Stimulated activated CD4-positive, alpha-beta T cell treated with anti-CD3 and anti-CD28 coated beads, Interleukin-12 subunit alpha, Interleukin-12 subunit beta, amount 100 ng/mL, for 48 hours (primary cell): ENCODE measurements at places on chromosomes 6 and 20.
A peak's percentile ranks its signal among the peaks of the same experiment; 100 is the strongest.

DNA sequence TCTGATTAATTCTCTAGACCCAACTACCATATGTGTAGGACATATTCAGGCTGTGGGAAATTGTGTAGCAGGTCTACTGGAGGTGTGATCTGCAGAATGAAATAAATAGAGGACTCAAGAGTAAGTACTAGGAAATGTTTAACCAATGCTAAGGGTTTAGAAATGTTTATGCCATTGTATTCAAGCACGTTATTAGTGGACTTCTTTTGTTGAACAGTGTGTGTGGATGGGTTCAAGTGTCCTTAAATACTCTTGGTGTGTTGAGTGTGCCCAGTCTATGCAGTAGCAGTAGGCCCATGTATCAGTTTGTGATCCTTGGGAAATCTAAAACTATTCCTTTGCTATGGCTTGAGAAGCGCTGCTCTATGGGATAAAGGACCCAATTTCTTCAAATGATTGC, 112.1 kb downstream of the FARS2 start:
- no peak for DNase-seq

DNA sequence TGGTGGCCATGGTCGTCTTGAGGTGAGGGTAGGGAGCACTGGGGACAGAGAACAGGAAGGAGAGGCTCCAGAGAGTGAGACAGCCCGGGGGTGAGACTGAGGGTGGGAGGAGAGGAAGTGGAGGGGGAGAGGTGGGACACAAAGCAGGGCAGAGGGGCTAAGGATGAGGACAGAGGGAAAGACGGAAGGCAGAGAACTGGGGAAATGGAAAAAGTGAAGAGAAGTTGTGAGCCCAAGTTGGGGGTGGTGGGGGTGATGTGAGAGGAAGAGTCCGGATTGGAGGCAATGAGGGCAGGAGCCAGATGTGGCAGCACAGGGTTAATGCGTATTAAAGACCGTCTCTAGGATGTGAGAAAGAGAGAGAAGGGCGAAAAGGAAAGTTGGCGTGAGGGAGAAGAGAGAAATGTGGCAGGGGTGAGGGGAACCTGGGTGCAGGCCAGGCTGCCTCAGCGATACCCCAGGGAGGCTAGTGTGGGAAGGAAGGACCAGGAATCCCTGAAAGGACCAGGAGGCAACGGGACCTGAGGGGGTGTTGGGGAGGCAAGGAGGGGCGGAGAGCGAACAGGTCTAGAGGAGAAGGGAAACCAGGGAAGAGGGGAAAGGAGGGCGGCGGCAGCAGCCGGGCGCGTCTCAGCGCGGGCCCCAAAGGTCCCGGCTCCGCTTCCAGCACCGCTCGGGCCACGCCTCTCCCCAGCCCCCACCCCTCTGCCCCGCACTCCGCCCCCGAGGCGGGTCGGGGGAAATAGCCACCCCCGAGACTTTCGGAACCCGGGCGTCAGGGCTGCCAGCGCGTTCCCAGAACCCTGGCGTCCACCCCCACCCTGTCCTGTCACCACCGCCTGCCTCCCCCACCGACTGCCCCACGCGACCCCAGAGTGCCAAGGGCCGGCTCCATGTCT, at the start of gene PPP1R18:
PPP1R18 (minus strand) TSS at position 637 of the 899 bp plus-strand sequence; CDS start at position 10, 627 bp downstream.
- DNase-seq: peak; percentile 67

DNA sequence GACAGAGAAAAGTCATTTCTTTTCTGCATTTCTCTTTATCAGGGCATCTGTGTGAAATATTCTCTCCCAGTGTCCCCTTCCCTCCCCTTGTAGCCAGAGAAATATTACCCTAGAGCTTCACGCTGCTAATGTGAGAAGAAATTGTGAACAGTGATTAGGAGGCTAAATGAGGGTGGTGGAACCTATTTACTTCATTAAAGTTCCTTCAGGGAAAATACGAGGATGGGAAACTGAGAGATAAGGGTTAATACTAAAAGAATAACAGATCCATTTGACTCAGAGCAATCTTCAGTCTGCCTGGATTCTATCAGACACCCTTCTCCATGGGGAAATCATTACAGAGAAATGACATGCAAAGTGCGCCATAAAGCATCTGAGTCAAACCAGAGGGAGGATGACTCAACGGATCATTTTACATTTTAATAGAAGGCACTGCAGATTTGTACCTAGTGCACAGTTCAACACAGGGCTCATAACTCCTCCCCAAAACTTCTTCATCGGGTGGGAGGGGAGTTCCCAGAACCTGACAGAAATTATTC, 131.3 kb downstream of the GJA10 start:
- no peak for DNase-seq

DNA sequence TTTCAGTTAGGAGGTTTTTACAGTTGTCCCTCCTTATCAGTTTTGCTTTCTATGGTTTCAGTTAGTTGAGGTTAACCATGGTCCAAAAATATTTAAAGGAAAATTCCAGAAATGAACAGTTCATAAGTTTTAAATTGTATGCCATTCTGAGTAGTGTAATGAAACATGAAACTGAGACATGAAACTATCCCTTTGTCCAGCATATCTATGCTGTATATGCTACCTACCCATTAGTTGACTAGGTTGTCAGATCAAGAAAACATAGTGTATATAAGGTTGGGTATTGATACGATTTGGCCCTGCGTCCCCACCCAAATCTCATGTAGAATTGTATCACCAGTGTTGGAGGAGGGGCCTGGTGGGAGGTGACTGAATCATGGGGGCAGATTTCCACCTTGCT, 39.1 kb downstream of the VGLL2 start:
- DNase-seq: no peak

DNA sequence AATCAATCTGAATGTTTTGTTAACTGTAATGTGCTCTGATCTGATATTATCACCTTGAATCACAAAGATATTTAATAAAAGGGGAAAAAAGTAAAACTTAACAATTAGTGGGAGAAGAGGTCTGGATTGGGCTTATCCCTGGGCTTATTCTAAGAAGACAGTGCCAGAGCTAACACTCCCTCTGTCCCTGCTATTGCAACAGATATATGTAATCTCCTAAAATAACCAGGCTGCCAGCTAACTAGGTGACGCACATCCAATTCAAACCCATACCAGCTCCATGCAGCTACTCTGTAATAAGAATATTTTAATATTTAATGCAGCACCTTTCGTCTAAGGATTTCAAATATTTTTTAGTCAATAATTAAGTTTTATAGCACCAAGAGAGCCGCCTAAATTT, 330.1 kb upstream of the MARCKS start:
- no peak for DNase-seq

- no peak for DNase-seq
These were observed 72.0 kb downstream of the DACT2 start for GRCh38 chr6:168247443-168248147.

DNA sequence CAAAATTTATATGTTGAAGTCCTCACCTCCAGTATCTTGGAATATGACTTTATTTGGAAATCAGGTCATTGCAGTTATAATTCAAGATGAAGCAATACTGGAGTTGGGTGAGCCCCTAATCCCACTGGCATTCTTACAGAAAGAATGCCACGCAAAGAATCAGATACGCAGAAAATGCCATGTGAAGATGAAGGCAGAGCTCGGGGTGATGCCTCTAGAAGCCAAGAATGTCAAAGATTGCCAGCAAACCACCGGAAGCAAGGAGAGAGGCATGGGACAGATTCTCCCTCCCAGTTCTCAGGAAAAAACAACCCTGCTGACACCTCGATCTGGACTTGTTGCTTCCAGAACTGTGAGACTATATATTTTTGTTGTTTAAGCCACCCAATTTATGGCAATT, 273.4 kb upstream of the CITED2 start:
- DNase-seq: no peak

DNA sequence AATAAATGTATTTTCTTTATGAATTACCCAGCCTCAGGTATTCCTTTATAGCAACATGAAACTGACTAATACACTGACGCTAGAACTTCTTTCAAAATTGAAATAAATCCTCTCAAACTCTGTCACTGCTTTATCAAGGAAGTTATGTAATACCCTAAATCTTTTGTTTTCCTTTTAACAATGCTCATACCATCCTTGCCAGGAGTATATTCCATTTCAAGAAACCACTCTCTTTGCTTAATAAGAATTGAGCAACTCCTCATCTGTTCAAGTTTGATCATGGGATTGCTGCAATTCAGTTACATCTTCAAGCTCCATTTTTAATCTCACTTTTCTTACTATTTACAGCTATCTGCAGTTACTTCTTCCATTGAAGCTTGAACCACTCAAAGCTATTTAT, 707.6 kb upstream of the MARCKS start:
- no peak for DNase-seq

- DNase-seq: no peak
These were observed 6.9 kb upstream of the MANBAL start for GRCh38 chr20:37282556-37282955.

DNA sequence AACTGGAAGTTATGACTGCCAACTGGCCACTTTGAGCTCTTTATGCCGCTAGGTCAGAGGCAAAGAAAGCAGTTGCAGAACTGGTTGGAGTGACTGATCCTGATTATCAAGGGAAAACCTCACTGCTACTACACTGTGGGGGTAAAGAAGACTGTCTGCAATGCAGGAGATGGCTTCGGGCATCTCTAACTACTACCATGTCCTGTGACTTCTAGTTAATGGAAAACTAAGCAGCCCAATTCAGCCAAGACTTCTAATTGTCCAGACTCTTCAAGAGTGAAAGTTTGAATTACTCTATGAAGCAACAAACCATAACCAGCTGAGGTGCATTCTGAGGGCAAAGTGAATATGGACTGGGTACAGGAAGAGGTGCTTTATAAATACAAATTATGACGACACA, 773.6 kb upstream of the SLC35B3 start:
- no peak for DNase-seq

GRCh38 chr6:25692472-25692871, 40.5 kb downstream of the SCGN start:
- DNase-seq: no peak

DNA sequence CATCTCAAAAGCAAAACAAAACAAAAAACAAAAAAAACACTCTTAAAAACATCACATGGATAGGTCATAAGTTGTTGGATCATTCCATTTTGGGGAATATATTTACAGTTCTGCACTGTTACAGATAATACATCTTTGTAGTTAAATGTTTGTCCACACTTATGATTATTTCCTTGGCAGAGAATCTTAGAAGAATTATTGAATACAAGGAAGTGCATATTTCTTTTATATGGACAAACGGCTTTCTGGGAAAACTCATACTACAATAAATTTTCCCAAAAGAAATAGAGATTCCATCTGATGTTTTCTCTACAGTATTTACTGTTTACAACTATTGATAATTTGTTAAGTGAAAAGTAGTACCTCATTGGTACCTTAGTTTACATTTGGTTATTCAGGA, 33.8 kb downstream of the GMPR start:
- no peak for DNase-seq

DNA sequence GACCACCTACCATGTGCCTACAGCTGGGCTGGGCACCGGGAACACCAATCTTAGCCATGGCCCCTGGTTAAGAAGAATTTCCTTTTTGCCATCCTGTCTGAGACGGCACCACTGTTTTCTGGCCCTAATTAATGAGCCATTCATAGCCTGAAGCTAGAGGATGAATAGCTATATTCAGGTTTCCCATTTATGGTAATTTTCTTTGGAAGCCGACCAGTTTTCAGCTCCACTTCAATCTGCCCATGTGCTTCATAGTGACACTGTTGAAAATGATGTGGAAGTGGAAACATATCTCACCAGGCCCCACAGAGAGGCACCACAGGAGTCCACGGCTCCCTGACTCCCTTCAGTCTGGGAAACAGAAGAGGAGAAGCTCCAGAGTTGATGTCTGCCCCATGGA, 22.6 kb upstream of the ULBP3 start:
- no peak for DNase-seq

- no peak for DNase-seq
These were observed 18.2 kb downstream of the AKAP12 start for GRCh38 chr6:151257985-151258445.

GRCh38 chr6:41892921-41893564, 2.1 kb downstream of the USP49 start:
- no peak for DNase-seq

DNA sequence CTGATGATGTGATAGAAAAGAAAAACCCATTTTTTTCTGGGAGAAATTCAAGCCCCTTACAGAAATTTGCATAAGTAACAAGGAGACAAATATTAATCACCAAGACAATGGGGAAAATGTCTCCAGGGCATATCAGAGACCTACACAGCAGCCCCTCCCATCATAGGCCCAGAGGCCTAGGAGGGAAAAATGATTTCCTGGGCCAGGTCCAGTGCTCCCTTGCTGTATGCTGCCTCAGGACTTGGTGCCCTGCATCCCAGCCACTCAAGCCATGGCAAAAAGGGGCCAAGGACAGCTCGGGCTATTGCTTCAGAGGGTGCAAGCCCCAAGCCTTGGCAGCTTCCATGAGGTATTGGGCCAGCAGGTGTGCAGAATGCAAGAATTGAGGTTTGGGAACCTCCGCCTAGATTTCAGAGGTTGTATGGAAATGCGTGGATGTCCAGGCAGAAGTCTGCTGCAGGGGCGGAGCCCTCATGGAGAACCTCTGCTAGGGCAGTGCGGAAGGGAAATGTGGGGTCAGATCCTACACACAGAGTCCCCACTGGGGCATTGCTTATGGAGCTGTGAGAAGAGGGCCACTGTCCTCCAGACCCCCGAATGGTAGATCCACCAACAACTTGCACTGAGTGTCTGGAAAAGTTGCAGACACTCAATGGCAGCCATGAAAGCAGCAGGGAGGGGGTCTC, 7.6 kb upstream of the DBNDD2 start:
- DNase-seq: no peak

GRCh38 chr20:14826543-14827313, 489.3 kb upstream of the FLRT3 start:
- DNase-seq: no peak

- no peak for DNase-seq
These were observed 3.3 kb downstream of the PCIF1 start for GRCh38 chr20:45937765-45938164.

DNA sequence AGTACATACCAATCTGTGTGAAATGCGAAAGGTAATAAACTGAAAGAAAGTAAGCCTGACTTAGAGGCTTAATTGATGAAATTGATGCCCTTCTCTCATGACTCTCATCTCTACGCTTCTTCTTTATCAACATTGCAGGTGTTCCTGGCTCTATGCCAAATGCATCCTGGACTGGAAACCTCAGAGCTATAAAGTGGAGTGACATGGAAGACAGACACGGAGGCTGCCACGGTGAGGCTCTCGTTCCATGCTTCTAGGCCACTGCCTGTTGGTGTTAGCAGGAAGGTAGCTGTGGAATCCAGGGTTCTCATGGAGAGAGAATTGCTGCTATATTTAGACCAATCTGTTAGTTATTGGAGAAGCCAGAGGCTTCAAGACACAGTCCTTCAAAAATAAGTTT, 73.2 kb downstream of the C6orf52 start:
- DNase-seq: no peak

DNA sequence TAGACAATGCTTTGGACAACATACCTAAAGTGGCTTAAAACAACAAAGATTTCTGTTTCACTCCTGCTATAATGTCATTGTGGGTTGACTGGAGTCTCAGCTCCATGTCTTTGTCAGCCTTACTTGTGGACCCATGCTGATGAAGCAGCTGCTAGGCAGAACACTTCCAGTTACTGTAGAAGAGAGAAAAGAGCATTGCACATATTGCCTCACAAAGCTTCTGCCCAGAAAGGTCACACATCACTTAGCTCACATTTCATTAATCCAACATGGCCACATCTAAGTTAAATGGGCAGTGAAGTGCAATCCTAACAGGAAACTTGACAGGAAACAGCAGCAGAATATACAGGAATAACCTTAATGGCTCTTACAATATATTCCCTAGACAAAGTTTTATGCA, 480.5 kb upstream of the HTR1E start:
- DNase-seq: no peak
